ENCODE measurements at places on chromosomes 1 and 21.

DNA sequence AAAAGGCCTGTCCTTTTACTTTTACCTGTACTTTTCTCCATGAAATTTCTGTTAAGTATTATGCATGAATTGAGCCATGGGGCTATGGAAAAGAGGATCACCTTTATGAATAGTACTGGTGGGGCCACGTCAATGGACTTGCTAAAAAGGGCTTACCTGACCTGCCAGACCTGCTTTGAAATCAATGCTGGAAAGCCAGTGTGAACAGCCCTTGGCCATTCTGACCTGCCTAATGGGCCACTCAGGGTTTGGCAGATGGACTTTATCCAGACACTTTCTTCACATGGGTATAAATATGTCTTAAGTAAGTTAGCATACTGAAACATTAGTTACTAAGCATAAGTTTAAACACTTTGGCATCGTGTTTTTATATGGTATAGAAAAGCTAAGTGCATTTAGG is 8.3 kb upstream of the GUK1 start:
- DNase-seq = no peak

DNA sequence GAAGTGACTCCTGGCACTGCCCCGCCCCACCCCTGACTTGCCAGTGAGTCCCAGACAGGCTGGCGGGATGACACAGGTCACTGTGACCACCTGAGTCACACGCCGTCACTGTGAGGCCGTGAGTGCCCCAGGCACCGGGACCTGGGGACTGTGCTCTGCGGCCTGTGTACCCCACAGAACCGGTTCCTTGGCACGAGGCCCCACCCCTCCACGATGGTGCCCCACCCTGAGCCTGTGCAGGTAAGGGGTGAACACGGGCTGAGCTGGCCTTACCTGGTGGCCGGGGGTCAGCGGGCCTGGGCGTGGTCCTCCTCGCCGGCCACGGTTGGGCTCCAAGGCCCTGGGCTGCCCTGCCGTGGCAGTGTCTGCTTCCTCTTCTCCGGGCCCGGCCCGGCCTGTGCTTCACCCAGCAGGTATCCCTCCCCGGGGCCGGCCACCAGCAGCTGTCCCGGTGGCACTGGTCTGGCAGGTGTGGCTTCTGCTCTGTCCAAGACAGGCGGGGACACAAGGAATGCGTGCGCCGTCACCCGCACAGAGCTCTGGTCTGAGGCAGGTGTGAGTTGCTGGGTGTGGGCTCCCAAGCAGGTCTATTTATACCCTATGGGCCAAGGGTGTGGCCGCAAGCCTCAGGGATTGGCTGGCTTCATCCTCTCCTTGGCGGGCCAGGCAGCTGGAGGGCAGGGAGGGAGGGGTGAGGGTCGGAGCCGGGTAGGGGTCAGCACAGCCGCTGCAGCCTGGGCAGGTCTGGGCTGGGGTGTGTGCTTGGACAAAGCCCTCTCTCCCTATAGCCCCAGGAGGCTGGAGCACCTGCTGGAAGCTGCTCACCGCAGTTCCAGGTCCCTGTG is at the start of gene RNF223:
Gene RNF223 (minus strand): TSS at position 564 of the 845 bp plus-strand sequence. CDS start 1,740 bp downstream, outside the sequence.
- DNase-seq = peak; percentile 23

- peak; percentile 39 for DNase-seq
Measured at GRCh38 chr1:66182551-66183178, 351.3 kb upstream of the SGIP1 start.

DNA sequence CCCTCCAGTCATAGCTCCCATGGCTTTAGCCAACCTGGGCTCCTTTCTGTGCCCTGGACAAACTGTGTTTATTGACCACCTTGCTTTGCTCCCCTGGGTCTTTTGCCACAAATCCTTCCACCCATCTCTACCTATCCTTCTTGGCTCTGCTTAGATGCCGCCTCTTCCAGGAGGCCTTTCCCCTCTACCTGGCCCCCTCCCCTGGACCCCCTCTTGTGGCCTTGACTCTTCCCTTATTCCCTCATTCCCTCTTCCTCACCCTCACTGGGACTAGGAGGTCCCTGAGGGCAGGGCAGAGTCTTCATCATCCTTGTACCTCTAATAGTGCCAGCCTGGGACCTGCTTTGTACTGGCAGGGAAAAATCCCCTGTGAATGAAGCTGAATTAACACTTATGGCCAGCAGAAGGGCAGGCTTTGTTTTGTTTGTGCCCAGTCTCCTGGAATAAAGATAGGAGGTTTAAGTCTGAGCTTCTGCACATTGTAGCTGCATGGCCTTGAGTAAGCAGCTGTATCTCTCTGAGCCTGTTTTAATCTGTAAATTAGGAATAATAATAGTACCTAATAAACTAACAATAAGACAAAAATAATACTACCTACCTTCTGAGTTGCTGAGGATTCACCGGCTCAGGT is 13.7 kb downstream of the PTPRU start:
- no peak for DNase-seq

DNA sequence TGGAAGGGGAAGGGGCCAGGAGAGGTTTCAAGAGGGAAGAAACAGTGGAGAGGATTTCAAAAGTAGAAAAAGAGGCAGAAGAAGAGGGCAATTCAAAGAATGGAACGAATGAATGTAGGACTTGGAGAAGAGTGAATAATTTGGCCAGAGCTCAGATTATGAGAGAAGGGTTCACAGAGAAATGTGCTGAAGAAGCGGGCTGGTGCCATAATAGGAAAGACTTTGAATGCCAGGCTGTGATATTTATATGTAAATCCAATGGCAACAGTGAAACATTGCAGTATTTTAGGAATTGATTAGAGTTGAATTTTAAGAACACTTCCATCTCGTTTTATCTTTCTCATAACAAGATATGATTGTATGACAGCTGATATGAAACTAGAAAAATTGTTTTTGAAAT is 36.0 kb upstream of the ANGPTL7 start:
- no peak for DNase-seq

GRCh38 chr1:147635342-147635741 is 35.0 kb downstream of the ACP6 start:
- no peak for DNase-seq

GRCh38 chr1:17363771-17364170 is 8.2 kb upstream of the PADI6 start:
- DNase-seq = no peak

- DNase-seq = no peak
Measured at GRCh38 chr1:20138961-20139550, at the start of gene PLA2G2F. Gene PLA2G2F (plus strand): TSS chr1:20139323. CDS start chr1:20139428, 105 bp downstream.

GRCh38 chr1:44860331-44860730 is 17.3 kb upstream of the PTCH2 start:
- DNase-seq = no peak

- DNase-seq = no peak
Measured at GRCh38 chr1:32997381-32997891, 32.8 kb upstream of the RNF19B start.

GRCh38 chr1:238589843-238590435 is 699.2 kb upstream of the ZP4 start:
- DNase-seq = no peak

GRCh38 chr1:185311589-185312225 is 5.3 kb downstream of the IVNS1ABP start:
- DNase-seq = no peak

DNA sequence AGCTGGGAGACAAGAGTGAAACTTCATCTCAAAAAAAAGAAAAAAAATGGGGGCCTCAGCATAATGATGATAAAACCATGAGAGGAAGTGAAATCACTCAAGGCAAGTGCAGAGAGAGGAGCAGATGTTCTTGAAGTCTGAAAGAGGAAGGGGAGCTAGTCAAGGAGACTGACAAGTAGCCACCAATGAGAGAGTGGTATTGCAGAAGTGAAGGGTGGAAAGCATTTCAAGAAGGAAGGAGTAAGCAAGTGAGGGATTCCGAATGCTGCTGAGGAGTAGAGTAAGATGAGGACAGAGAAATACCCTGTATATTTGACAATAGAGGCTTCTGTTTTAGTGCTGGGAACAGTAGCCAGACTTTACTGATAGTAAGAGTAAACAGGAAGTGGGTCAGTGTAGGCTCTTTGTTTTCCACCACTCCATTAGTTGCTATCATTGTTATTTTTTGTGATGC is 2.9 kb downstream of the TATDN3 start:
- DNase-seq = no peak

GRCh38 chr1:17842686-17843085 is 87.6 kb downstream of the ACTL8 start:
- no peak for DNase-seq

GRCh38 chr1:43970911-43971310 is 1.1 kb downstream of the DPH2 start:
- DNase-seq = no peak

- DNase-seq = peak; percentile 3
Measured at GRCh38 chr1:18347559-18347958, 133.2 kb upstream of the KLHDC7A start.

DNA sequence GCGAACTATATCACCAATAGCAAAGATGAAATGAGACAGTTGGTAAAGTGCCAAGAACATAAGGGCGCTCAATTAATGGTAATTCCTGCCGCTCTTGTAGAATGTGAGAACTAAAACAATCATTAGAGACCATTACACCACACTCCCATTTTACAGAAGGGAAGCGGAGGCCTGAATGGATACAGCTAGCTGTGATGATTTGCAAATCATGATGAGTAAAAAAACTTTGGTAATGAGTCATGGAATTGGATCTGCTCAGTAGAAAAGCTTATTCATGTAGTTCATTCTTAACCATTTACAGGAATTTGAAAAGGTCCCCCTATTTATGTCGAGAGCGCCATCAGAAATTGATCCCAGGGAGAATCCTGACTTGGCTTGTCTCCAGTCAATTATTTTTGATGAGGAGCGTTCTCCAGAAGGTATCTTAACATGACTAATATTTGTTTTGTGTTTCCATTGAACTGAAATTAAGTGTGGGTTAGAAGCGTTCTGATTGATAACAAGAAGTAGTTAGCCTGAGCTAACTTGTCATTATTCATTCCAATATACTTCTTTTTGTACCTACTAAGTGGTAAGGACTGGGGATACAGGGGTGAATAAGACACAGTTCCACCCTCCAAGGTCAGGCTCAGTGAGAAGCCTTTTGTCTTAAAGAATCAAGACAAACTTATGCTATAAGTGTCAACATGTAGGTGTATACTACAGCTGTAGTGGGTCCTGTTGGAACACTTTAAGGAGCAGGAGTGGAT is 812 bp downstream of the TTC4 start:
- no peak for DNase-seq

- no peak for DNase-seq
Measured at GRCh38 chr1:17308593-17308992, 596 bp downstream of the PADI4 start.

DNA sequence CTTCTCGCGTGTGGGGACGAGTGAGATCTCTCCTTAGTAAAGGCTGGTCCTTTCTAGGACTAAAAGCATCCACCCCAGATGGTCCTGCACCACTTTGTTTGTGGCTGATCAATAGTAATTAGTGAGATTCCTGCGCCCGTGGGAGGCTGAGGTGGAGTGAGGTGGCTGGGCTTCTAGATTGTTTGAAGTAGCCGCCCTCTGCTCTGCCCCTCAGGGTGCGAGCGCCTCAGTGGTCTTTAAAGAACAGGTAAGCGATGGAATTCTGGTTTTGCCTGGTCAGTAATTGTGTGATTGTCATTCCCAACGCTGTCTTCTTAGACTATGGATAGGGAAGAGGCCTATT is 20.7 kb downstream of the PEX14 start:
- DNase-seq = no peak

GRCh38 chr1:64754173-64754572 is 9.3 kb downstream of the RAVER2 start:
- DNase-seq = no peak

DNA sequence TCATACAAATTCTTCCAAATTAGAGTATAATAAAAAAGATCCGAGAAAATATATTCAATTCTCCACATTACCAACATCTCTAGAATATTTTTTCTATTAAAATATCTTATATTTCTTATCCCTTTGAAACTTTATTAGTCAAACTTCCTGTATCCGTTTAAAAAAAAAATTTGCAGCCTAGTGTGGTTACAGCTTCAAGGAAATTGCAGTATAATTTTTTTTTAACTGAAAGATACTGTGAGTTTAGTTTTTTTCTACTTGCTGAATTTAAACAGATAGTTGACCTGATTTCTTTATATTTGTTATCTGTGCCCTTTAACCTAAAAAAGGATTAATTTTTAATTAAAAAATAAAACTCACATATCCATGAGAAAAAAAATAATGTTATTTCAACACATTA is 1.5 kb downstream of the RGS18 start:
- DNase-seq = no peak

- DNase-seq = no peak
Measured at GRCh38 chr1:70738624-70739023, 309.0 kb downstream of the PTGER3 start.
